ENCODE measurements at places on chromosomes 3 and 15.

DNA sequence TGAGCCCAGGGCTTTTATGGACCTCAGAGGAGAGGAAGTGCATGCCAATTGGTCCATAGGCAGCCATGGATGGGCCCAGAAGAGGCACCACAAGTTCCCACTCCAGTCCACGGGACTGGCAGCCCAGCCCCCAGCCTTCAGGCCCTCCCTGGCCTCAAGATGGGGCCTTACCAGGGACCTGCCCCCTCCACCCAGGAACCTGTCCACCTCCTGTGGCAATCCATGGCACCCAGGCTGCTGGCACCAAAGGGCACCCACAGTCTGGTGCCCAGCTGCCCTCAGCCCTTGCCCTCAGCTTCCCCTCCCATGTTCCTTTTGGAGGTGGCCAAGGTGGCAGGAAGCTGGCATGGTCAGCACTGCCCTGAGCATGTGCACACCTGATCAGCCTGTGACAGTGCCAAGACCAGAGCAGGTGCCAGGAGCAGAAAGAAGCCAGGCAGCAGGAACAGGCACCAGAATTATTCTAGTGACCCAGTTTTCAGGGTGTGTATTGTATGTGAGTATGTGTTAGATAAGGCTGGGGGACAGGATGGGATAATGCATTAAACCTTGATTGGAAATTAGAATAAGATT, 415.0 kb downstream of the NTRK3 start:
- DNase-seq = no peak

DNA sequence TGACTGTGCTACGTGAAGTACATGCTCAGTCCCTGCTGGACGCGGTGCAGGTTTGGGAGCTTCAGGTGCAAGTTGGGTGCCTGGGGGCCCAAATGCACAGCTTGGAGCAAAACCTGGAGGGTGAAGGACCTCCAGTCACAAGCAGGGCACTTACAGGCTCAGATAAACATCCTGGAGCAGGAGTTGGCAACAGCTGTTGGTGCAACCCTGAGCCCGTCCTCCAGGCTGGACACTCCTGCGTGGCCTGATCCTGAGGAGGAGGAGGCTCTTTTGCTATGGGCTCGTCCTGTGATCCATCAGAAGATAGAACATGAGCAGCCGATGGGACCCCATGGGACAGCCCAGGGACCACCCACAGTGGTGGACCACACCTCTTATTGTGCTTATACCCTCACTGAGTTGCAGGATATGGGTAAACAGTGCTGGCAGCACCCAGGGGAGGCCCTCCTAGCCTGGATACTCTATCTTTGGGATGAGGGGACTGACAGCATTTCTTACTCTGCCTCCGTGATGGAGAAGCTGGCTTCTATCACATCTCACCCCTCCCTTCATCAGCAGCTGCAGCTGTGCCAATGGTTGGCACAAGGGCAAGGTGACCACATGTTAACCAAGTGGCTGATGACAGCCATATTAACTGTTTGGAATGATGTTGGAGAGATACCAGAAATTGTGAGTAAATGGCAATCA, 301.6 kb downstream of the ZPLD1 start:
- no peak for DNase-seq

- no peak for DNase-seq
Measured at GRCh38 chr3:126414961-126415660, 20.4 kb downstream of the CFAP100 start.

GRCh38 chr3:177772908-177773557, 575.8 kb upstream of the TBL1XR1 start:
- no peak for DNase-seq

DNA sequence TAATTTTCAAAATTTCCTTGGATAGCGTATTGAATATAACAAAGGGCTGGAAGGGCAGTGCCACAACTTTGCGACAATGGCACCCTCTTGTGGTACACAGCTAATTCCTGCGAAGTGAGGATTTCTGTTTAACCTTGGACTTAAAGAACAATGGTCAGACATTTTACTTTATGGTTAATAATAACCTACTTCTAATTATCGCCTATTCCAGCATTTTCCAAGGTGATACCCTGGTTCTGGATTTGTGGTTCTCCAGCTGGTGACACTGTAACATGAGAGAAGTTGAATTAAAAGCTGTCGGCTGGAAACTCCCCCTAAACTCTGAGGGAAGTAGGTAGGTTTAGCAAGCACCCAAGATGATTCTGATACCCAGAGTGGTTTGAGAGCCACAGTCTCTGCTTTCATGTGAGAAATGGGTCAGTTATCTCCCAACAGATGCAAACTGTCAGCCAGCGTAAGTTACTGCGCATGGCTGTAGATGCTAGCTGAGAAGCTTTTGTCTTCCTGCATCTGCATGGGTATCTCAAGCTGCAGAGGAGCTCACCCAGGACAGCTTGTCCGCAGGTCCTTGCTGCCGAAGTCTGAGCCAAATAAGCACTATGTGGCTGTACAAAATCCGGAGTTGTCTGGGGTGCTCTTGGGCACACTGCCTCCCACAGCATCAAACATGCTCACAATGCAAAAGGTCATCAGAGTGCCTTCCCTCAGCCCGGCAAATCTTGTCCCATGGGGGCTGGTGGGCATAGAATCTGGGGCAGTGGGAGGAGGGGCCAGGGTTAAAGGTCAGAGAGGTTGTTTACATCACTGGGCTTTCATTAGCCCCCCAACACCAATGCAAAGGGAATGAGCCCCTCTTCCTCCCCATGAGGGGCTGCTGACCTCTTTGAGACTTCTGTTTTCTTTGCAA, 6.6 kb upstream of the CHSY1 start:
- DNase-seq = no peak

- no peak for DNase-seq
Measured at GRCh38 chr3:71791634-71792033, 6.7 kb upstream of the PROK2 start.

DNA sequence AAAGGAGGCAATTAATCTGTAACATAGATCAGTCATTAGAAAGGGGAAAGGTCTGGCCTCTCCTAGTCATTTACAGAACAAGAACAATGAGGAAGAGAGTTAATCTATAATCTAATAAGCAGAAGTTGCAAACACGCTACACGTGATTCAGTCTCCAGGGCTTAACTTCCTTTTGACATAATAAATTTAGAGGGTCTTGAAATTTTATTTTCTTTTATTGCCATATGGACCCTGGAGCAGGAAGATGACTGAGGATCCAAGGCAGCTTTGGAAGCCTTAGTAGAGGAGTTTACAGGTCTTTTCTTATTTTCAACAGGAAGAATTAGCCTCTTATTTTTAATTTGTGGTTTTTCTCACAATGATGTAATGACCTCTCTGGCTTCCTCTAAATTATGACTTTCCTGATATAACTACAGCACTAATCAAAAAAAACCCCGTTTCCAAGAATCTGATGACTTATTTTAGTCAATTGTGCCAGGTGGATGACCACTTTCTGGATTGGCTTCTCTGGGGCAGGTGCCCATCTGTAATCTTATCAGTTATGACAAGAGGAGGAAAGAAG, 32.2 kb downstream of the ADGRG7 start:
- no peak for DNase-seq

- no peak for DNase-seq
Measured at GRCh38 chr3:156978481-156978961, 152.4 kb downstream of the LEKR1 start.

- no peak for DNase-seq
Measured at GRCh38 chr3:64240396-64240795, 15.1 kb upstream of the PRICKLE2 start.

- no peak for DNase-seq
Measured at GRCh38 chr3:187669675-187670504, at the start of gene SST. SST (minus strand) TSS chr3:187670394; CDS start chr3:187670291, 103 bp downstream.

DNA sequence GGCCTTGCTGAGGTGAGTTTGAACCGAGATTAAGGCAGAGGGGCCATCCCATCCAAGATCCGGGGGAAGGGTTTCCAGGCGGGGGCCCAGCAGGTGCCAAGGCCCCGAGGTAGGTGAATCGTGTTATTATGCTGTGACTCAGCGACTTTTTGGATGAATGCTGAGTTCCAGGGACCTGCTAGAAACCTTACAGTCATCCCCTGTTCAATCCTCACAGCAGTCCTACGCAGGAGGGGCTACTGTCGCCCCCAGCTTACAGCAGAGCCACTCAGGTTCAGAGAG, 40.9 kb downstream of the DNAJB8 start:
- no peak for DNase-seq

DNA sequence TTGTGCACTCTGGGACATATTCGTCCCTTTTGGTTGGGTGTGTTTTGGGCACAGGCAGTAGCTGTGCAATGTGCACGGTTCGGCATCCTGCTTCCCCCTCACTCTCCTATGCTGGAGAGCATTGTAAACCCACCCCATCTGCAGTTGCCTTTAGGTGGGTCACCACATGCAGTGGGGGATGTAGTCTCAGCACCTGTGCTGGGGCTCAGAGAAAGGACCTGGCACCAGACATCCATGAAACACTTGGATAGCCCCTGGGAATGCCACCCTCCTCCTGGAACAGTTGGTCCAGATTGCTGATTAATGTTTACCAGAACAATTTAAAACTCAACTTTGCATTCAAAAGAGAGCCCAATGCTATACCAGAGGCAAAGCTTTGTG, 123.9 kb upstream of the MEF2A start:
- DNase-seq = no peak

DNA sequence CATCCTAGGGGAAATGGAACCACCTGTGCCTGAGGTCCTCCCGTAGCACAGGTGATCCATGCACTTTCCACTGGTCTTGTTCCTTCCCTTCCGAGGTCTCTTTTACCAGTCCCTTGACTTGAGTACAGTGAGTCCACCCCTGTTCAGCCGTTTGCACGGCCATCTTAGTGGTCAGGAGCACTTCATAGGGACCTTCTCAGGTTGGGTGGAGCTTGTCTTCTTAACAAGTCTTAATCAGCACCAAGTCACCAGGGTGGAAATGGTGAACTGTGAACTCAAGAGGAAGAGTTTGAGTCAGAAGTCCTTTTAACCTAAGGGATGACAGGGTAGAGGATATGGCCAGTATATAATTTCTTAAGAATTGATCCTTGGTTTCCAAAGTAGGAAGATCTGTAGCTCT, 21.4 kb downstream of the ARL8B start:
- no peak for DNase-seq

GRCh38 chr3:72092778-72093177, 307.8 kb upstream of the PROK2 start:
- DNase-seq = no peak
